ENCODE measurements at places on chromosomes 3 and 15. TPM values are rescaled to one million over a fixed set of nuclear protein-coding genes. Genes with fewer than 3 reads are reported as not detected.

Gene IGDCC3
- not detected for total RNA-seq

Gene CTXN2
- not detected for total RNA-seq

Gene PLSCR4
- total RNA-seq, result 76.3 TPM

GRCh38 chr3:46576-46975 lies 150.0 kb upstream of the CHL1 start:
- H3K27me3 ChIP-seq, result no peaks in the 10 kb centered on the region
- no peak overlapping the region for H3K4me3 ChIP-seq
- no peak overlapping the region for H3K27ac ChIP-seq
- no peaks in the 10 kb centered on the region for H3K36me3 ChIP-seq
- no peak for DNase-seq
- no peaks in the 10 kb centered on the region for H3K4me1 ChIP-seq

DNA sequence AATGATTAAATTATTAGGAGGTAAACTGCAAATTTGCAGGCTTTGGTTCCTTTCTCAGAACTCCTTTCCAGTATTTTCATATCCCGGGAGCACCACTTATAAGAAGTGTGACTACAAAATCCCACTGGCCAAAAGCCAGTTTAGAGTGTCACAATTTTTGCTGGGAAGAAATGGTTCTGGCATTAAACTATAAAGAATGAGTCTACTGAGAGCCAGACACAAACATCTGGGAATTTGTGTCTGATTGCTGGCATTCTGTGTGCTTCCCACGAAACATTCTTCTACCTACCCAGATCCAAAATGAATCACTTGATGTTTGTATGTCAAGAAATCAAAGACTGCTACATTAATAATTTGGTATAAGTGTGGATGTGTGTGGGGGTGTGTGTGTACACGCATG lies 82.8 kb downstream of the DUT start:
- no peak for DNase-seq
- H3K4me3 ChIP-seq, result no peak overlapping the region
- H3K36me3 ChIP-seq, result peaks cover 60% of the 10 kb centered on the region
- no peaks in the 10 kb centered on the region for H3K4me1 ChIP-seq
- no peak overlapping the region for H3K27ac ChIP-seq
- H3K27me3 ChIP-seq, result no peaks in the 10 kb centered on the region

- no peak overlapping the region for H3K27ac ChIP-seq
- H3K4me1 ChIP-seq, result peaks cover 40% of the 10 kb centered on the region
- H3K36me3 ChIP-seq, result peaks cover 71% of the 10 kb centered on the region
- DNase-seq, result no peak
- no peak overlapping the region for H3K4me3 ChIP-seq
Observed at GRCh38 chr3:71045917-71046282, 537.6 kb downstream of the FOXP1 start.

- H3K4me1 ChIP-seq, result no peaks in the 10 kb centered on the region
- H3K27ac ChIP-seq, result no peak overlapping the region
- H3K4me3 ChIP-seq, result no peak overlapping the region
- no peaks in the 10 kb centered on the region for H3K36me3 ChIP-seq
Observed at GRCh38 chr3:85979034-85979433, 1011.9 kb downstream of the VGLL3 start.

DNA sequence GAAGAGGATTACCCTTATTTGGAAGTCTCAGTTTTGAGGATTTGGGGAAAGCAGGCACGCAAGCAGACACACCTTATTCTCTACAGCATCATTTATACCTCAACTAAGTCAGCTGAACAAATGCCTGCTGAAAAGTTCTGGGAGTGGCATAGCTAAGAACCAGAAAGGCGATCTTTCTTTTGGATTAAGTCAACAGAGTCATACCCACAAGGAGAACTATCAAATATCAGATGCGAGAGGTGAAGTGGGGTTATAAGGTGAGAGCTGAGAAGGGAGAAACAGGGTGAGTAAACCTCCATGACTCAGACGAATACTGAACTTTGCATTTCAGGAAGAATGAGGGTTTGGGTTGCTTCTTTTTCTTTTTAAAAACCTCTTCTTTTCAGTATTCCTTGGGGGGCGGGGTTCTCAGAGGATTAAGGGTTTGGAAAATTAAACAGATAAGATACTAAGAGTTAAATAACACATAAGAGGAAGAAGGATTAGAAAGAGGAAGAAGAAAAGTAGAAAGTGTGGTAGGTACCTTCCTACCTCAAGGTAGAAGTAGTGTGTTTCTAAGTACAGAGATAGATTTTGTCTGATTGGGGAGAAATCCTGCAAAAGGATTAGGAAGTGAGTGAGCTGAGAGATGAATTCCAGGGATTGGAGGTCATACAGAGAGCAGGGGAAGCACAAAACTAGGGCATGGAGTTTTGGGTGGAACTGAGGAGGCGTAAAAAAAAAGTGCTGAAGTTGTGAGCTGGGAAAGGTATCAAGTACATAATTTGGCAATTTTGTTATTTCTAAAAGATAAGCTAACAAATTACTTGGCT lies 41.3 kb upstream of the ICE2 start:
- peaks cover 22% of the 10 kb centered on the region for H3K4me1 ChIP-seq
- no peaks in the 10 kb centered on the region for H3K27me3 ChIP-seq

- H3K4me1 ChIP-seq, result no peaks in the 10 kb centered on the region
- H3K36me3 ChIP-seq, result no peaks in the 10 kb centered on the region
- peak; percentile 17 for DNase-seq
- no peaks in the 10 kb centered on the region for H3K27me3 ChIP-seq
- H3K4me3 ChIP-seq, result no peak overlapping the region
Observed at GRCh38 chr15:50234764-50235163, 30.8 kb downstream of the HDC start.

DNA sequence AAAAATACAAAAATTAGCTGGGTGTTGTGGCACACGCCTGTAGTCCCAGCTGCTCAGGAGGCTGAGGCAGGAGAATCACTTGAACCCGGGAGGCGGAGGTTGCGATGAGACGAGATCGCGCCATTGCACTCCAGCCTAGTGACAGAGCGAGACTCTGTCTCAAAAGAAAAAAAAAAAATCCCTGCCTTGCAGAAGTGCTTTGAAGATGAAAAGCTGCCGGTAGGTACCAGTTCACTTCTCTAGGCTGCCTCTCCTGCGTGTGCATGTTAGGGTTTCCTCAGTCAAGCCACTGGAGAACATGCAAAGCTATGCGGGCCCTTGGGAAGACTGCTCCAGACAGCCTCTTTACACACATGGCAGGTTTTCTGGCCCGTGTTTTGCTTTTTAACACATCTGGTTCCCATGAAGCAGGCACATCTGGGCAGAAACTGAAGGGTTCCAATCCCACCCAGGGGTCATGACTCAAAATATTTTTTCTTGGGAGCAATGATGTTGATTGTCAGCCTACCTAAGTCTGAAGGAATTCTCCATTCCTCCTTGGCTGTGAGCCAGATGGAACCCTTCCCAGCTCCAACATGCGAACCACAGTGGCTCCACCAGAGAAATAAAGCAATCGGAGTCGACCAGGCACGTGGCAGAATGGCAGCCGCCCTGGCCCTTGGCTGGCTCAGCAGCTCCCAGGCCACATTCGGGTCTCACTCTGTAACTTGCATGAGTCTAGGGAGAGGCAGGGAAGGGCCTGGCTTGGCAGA lies 29.6 kb downstream of the MGLL start:
- peaks cover 61% of the 10 kb centered on the region for H3K4me1 ChIP-seq
- peak; percentile 50 for DNase-seq
- peak overlapping the region; percentile 72 for H3K27ac ChIP-seq
- no peaks in the 10 kb centered on the region for H3K27me3 ChIP-seq
- no peak overlapping the region for H3K4me3 ChIP-seq

- H3K27me3 ChIP-seq, result no peaks in the 10 kb centered on the region
- H3K4me1 ChIP-seq, result peaks cover 92% of the 10 kb centered on the region
- H3K27ac ChIP-seq, result no peak overlapping the region
- H3K4me3 ChIP-seq, result no peak overlapping the region
- no peak for DNase-seq
Observed at GRCh38 chr15:67144609-67145311, 79.4 kb downstream of the SMAD3 start.

- H3K4me1 ChIP-seq, result no peaks in the 10 kb centered on the region
- no peak overlapping the region for H3K4me3 ChIP-seq
- no peaks in the 10 kb centered on the region for H3K27me3 ChIP-seq
- no peak for DNase-seq
- no peaks in the 10 kb centered on the region for H3K36me3 ChIP-seq
Observed at GRCh38 chr3:194828116-194828515, 142.4 kb downstream of the FAM43A start.

- DNase-seq, result no peak
- peak overlapping the region; percentile 81 for H3K4me3 ChIP-seq
- H3K27me3 ChIP-seq, result no peaks in the 10 kb centered on the region
Observed at GRCh38 chr3:111858642-111859041, 423 bp upstream of the PHLDB2 start.

DNA sequence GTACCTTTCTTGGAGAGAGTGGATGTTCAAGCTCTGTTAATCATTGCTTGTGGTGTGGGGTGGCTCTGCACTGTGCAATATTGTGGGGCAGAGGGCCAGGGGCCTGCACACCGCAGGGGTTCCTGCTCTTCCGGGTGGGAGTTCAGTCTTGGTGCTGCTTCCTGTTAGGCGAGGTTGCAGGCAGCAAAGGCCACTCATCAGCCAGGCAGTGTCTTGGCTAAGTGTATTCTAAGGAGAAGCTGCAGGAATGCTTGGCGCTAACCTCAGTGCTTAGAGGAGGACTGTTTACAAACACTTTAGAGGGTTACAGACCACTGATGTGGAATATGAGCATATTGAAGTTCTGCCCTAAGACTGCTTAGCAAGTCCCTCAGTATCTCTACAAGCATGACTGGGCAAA lies 81.7 kb downstream of the CEP63 start:
- DNase-seq, result no peak
- H3K36me3 ChIP-seq, result peaks cover 13% of the 10 kb centered on the region
- H3K4me3 ChIP-seq, result no peak overlapping the region
- H3K27ac ChIP-seq, result no peak overlapping the region

- peaks cover 15% of the 10 kb centered on the region for H3K4me1 ChIP-seq
- H3K27me3 ChIP-seq, result no peaks in the 10 kb centered on the region
- H3K27ac ChIP-seq, result no peak overlapping the region
- H3K4me3 ChIP-seq, result no peak overlapping the region
Observed at GRCh38 chr3:58214484-58215316, 3.9 kb upstream of the DNASE1L3 start.

DNA sequence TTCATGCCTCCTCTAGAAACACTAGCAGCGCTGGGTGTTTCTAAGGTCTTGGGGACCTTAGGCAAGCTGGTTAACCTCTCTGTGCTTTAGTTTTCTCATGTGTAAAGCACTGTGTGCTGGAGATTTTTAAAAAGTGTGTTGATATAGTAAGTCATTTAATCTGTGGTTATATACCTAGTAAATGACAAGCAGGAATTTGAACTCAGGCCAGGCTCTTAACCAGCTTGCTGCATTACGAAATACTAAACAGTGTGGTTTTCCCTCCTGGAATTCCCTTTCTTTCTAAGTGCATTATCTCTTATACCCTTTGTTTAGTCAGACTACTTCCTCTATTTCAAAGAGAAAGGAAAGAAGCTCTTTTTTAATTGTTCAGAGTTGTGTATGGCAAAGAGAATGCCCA lies 26.5 kb downstream of the NEO1 start:
- peaks cover 74% of the 10 kb centered on the region for H3K4me1 ChIP-seq
- H3K27ac ChIP-seq, result no peak overlapping the region
- H3K27me3 ChIP-seq, result no peaks in the 10 kb centered on the region

GRCh38 chr15:85062560-85062959 lies 80.9 kb downstream of the PDE8A start:
- DNase-seq, result no peak
- no peaks in the 10 kb centered on the region for H3K4me1 ChIP-seq
- H3K36me3 ChIP-seq, result peaks cover 10% of the 10 kb centered on the region
- no peak overlapping the region for H3K27ac ChIP-seq

GRCh38 chr3:82939491-82940097 lies 1178.1 kb upstream of the GBE1 start:
- H3K4me1 ChIP-seq, result no peaks in the 10 kb centered on the region
- H3K27me3 ChIP-seq, result no peaks in the 10 kb centered on the region
- no peaks in the 10 kb centered on the region for H3K36me3 ChIP-seq
- no peak overlapping the region for H3K4me3 ChIP-seq

DNA sequence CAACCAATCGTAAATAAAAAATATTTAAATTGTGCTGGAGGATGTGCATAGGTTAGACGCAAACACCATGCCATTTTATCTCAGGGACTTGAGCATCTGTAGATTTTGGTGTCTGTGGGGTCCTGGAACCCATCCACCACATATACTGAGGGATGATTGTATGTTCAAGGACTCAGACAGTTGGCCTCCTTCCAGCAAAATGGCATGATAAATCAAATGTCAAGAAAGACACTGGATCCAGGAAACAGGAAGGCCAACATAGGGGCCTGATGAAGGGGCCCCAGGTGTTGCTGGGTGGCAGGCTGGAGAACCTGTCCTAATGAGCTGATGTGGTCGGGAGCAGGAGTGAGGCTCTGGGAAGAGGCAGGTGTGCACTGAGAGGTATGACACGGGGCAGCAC lies 289.5 kb downstream of the GABRG3 start:
- H3K36me3 ChIP-seq, result no peaks in the 10 kb centered on the region
- H3K4me1 ChIP-seq, result no peaks in the 10 kb centered on the region
- no peaks in the 10 kb centered on the region for H3K27me3 ChIP-seq
- no peak overlapping the region for H3K4me3 ChIP-seq
- H3K27ac ChIP-seq, result no peak overlapping the region
- DNase-seq, result no peak

DNA sequence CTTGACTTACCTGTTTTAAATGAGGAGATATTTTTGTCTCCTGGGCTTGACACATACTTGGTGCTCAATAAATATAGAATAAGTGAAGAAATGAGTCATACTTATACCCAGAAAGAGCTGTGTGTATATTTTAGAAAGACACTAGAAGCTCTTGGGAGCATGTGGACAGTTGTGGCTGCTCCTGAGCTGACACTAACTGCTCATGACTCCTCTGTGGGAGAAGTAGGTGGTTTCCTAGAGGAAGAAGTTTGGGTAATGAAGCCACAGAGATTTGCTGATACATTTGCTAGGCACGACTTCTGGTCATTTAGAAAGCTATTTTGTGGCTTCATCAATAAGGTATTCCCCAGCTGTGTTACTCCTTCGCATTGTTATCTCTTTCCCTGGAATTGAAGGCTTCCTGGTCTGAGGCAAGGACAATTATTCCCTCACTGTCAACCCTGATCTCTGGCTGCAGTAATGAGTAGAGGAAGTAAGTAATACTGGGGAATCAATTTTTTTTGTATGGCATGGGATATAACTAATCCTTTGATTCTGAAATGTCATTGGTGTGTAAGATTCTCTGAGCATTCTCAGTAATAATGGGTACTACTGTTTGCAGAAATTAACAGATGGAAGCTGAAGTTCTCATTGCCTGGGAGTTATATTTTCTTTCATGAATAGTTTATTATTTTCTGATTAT lies 79.6 kb upstream of the DCBLD2 start:
- H3K27me3 ChIP-seq, result no peaks in the 10 kb centered on the region
- no peaks in the 10 kb centered on the region for H3K36me3 ChIP-seq
- no peaks in the 10 kb centered on the region for H3K4me1 ChIP-seq
- no peak for DNase-seq
- H3K4me3 ChIP-seq, result no peak overlapping the region

GRCh38 chr3:59271971-59272370 lies 222.1 kb upstream of the CFAP20DC start:
- no peak for DNase-seq
- no peaks in the 10 kb centered on the region for H3K4me1 ChIP-seq
- no peak overlapping the region for H3K27ac ChIP-seq
- no peak overlapping the region for H3K4me3 ChIP-seq
- no peaks in the 10 kb centered on the region for H3K36me3 ChIP-seq
- H3K27me3 ChIP-seq, result no peaks in the 10 kb centered on the region
